ENCODE measurements at places on chromosomes 7 and 10.

DNA sequence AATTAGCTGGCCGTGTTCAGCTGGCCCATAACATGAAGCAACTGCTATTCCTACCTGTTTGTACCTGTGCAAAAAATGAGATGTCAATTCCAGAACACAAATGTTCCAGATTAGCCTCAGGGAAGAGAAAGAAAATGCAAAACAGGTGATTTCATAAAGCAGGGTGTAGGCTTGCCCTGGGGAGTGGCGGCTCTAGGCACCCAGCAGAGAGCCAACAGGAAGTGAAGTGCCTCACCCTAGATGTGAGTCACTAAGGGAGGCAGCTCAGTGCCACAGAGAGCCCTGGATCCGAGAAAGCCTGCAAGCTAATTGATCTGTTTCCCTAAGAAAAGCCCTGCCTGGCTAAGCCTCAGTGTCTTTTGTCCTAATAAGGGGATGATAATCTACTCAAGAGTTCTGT, 240.0 kb downstream of the ARHGAP21 start:
- DNase-seq: peak; percentile 81
- no peak overlapping the region for H3K4me3 ChIP-seq
- H3K27ac ChIP-seq: peak overlapping the region; percentile 89
- peaks cover 15% of the 10 kb centered on the region for H3K4me1 ChIP-seq
- no peaks in the 10 kb centered on the region for H3K27me3 ChIP-seq
- H3K36me3 ChIP-seq: no peaks in the 10 kb centered on the region

DNA sequence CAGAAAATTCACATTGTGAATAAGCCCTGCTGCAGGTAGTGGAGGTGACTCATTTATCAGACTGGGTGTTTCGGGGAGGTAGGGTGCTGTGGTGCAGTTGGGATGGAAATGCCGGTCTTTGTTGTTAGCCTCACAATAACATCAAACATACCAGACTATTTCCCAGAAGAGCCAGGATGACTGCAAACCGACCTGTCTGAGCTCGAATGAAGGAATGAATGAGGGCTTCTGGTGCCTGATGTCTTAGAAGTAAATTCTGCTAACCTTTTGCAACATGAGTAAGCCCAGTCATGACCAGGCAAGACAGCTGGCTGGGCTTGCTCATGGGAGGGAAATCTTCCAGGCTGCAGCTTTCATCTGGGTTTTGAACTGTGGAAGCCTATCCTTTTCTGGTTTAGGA, 2.4 kb upstream of the VDAC2 start:
- peaks cover 45% of the 10 kb centered on the region for H3K4me1 ChIP-seq
- H3K36me3 ChIP-seq: peaks cover 14% of the 10 kb centered on the region
- no peak overlapping the region for H3K27ac ChIP-seq
- H3K27me3 ChIP-seq: no peaks in the 10 kb centered on the region
- no peak overlapping the region for H3K4me3 ChIP-seq

- no peaks in the 10 kb centered on the region for H3K4me1 ChIP-seq
- H3K36me3 ChIP-seq: no peaks in the 10 kb centered on the region
- no peak overlapping the region for H3K27ac ChIP-seq
- no peaks in the 10 kb centered on the region for H3K27me3 ChIP-seq
- no peak overlapping the region for H3K4me3 ChIP-seq
- peak; percentile 12 for DNase-seq
Observed at GRCh38 chr10:10758306-10758705, 259.4 kb upstream of the CELF2 start.

DNA sequence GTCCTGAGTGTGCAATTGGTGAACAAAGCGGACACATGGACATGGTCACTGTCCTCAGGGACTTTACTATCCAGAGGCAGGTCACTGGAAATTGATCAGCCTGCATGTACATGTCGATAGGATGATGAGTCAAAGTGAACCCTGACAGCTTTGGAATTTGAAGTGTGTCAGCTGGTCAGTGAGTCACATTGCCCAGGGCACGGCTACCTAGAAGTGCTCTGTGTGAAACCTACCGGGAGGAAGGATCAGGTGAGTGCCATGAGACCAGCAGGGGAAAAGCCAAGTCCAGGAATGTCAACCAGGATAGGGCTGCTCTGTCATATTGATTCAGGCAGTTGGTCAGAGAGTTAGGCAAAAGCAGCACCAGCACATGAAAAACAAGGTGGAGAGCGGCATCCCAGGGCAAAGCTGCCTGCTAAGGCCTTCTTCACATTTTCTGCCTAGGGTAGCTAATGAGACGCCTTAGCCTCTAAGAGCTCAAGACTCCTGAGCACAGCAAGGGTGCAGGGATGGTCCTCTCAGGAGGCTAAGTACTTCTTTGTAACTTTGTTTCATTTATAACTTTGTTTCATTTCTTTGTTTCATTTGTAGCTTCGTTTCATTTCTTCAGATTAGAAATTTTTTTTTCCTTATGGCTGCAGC, 19.4 kb upstream of the PDCD4 start:
- H3K4me1 ChIP-seq: peaks cover 62% of the 10 kb centered on the region
- H3K36me3 ChIP-seq: no peaks in the 10 kb centered on the region
- no peak for DNase-seq
- no peak overlapping the region for H3K4me3 ChIP-seq

GRCh38 chr10:119153661-119154060, 11.9 kb downstream of the SFXN4 start:
- H3K27ac ChIP-seq: no peak overlapping the region
- H3K4me3 ChIP-seq: no peak overlapping the region
- H3K4me1 ChIP-seq: no peaks in the 10 kb centered on the region
- H3K27me3 ChIP-seq: no peaks in the 10 kb centered on the region
- no peak for DNase-seq
- H3K36me3 ChIP-seq: peaks cover 98% of the 10 kb centered on the region

- H3K36me3 ChIP-seq: no peaks in the 10 kb centered on the region
- no peaks in the 10 kb centered on the region for H3K27me3 ChIP-seq
- no peak overlapping the region for H3K4me3 ChIP-seq
- DNase-seq: peak; percentile 81
Observed at GRCh38 chr10:77163670-77164348, 473.8 kb downstream of the KCNMA1 start.

All from stomach (tissue), 19 donors.